Right ventricle myocardium superior (tissue), 1 donor: ENCODE measurements at places on chromosomes 7 and 10. TPM values are rescaled to one million over a fixed set of nuclear protein-coding genes. Genes with fewer than 3 reads are reported as not detected.

DNA sequence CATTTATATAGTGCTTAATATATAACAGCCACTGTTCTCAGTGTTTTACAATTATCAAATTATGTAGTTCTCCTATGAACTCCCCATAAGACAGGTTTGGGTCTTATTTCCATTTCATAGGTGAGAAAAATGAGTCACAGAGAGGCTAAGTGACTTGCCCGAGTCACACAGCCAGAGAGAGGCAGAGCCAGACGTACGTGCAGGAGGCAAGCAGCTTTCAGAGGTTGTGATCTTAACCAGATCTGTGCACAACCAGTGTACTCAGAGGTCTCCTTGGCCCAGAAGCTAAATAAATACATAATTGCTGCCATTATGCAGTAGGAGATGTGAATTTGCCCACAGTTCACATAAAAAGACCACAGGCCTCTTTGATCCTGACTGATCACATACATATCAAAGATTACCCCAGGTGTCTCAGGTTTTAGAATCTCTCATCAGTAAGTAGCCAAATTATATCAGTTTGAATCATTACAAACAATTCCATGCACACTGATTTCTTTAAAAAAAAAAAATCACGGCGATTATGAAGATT lies 304.7 kb upstream of the AOAH start:
- no peak for DNase-seq

DNA sequence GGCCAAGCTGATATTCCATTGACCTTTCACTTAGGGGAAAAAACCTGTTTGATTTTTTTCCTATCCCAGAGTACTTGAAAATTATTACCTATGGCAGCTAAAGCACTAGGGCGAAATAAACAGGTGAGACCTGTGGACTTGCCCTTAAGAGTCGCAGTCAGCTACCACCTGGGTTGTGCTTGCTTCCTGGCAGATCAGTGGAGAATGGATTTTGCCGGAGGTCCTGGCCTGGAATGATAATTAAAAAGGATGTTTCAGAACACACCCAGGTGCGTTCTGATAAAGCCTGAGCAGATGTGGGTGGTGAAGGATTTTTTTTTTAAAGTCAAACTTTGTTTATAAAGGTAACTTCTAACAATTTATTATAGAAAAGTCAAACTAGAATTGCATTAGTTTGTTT lies 59.1 kb downstream of the AUTS2 start:
- no peak for DNase-seq

GRCh38 chr7:51325908-51326307 lies 9.3 kb upstream of the COBL start:
- DNase-seq, result no peak

- DNase-seq, result no peak
Observed at GRCh38 chr10:13183625-13184024, 22.3 kb downstream of the MCM10 start.

GRCh38 chr10:119634219-119634544 lies 17.0 kb upstream of the BAG3 start:
- DNase-seq, result peak; percentile 52

DNA sequence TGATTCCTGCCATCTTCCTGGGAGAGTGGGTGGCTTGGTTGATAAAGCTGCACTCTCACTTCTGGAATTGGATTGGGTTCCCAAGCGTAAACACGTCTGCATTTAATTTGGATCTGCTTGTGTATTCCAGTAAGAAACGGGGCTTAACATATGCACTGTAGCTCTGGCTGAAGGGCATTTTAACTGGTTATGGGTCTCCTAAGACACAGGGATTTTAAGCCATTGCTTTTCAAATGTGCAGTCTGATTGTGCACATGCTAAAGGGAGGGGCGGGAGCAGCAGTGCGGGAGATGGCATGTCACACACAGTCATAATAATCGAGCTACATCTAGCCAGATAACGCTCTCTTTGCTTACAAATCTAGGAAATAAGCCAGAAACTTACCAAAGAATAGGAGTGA lies 247.3 kb upstream of the LYZL1 start:
- no peak for DNase-seq

DNA sequence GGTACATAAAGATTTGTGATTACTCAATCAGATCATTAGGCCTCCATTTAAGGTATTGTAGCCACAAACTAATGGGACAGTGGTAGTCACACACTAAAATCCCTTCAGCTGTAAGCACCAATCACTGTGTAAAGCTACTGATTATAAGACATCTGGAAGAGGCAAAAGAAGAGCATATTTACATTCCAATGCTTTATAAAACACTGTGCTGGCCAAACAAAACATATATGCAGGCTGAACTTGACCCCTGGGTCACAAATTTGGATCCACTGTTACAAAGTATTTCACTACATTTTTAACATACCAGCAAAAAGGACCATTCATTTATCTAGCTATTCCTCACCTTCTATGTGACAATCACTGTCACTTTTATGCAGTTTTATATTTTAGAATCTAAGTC lies 41.4 kb upstream of the ANLN start:
- no peak for DNase-seq

HABP2 gene
- 0.24 TPM for total RNA-seq

NKX2-3 gene
- not detected for total RNA-seq
